NT2/D1 (cell line): ENCODE measurements at places on chromosomes 12 and 14.

DNA sequence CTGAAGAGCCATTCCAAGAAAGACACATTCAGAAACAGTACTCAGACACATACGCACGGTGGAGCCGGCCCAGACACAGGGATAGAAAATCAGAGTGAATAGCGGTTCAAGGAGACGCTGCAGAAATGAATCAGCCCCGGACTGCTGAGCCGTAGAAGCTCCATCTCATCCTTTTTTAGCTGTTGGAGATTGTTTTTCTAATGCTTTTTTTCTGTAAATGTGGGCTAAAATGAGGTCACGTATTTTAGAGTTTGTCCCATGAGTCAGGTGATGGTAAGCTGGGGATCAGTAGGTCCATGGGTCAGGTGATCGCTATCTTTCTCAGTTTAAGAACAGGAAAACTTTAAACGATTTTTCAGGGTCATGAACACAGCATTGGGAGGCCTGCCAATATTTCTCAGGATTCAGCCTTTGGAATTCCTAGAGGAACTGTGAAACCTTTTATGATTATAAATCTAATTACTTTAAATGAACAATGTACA lies 202.4 kb downstream of the ITPR2 start:
- DNase-seq: no peak

GRCh38 chr12:37672655-37673260 lies 643.8 kb upstream of the ALG10B start:
- DNase-seq: no peak

GRCh38 chr12:41762691-41763090 lies 382.0 kb downstream of the GXYLT1 start:
- DNase-seq: no peak

DNA sequence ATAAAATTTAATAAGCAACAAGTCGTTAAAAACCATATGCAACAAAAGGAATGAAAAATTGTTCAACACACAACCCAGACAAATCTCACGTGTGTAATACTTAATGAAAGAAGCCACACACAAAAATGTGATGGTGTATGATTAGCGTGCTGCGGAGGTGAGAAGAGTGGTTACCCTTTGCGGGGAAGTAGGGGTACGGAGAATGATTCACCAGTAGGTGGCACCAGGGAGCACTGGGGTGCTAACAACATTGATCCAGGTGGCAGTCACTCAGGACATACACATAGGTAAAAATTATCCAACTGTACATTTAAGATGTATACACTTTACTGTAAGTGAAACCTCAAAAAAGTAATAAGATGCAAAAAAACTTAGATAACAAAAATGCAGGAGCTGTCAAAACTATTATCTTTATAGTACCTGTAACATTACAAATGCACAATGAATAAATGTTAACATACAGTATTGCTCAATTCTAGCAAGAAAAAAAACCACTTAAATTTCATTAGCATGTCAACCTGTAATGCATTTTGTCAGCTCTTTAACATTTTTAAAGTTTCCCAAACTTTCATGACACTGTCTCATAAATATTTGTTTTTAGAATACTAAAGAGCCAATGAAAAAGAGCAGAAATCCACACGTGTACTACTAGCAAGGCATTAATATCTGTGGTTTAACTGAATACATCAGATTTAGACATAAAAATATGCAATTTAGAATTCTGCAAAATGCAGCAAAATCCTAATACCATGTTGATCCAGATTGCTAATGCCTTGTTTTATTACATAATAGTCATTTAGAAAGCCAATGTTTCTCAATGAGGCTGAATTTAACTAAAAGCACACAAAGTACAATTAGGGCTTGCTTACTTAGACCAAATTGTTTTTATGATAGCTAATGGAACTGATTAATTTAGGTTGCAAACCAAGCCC lies 46.7 kb downstream of the TMCC3 start:
- DNase-seq: no peak

DNA sequence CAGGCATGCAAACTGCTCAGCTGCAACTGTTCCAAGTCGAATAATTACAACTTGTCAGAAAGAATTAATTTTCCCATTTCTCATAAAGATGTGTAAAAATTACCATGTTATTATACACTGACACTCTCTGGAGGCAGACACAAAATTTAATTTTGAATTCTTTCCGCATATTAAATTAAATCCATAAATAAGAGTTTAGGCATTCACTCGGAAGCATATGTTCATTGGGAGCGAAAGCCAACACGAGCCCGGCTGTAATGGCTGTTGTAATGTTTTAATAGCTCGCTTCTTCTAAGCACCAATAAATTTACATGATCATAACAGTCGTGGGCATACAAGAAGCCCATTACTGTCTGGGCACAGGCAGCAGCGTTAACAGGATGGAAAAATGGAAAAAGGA lies 189.6 kb upstream of the SOX5 start:
- DNase-seq: no peak

GRCh38 chr12:112349431-112349830 lies 32.8 kb downstream of the HECTD4 start:
- DNase-seq: no peak

DNA sequence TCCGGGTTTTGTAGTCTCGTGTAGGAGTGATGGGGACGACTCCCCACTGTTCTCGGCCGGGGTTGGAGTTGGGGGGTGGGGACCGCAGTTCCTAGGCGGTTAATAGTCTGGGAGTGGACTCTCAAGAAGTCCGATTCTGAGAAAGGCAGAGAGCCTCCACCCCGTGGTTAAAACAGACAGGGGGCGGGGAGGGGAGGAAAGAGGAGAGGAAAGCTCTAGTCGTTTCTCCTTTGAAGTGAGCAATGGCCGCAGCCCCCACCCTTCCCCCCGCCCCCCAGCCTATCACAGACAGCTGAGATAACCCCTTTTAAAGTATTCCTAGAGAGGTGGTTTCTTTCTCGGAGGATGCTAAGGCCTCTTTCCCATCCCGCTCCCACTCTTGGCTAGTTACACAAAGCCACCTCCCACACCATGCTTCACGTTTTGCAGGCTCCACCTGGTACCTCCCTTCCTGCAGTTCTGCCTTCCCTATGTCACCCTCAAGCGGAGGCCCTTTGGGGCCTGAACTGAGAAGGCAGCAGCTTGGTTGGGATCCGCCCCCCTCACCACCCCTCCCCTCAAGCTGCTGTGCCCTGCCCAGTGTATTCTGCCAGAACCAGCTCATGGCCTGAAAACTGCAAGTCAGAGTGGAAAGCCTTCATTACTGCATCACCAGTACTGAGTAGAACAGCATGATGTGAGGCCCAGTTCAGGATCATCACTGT lies 853 bp downstream of the USP5 start:
- no peak for DNase-seq

- DNase-seq: no peak
Observed at GRCh38 chr12:8566525-8566924, 25.8 kb upstream of the CLEC4E start.

- DNase-seq: no peak
Observed at GRCh38 chr12:57534991-57535543, 11.9 kb downstream of the DCTN2 start.
